ENCODE measurements at places on chromosomes 6 and 20. TPM values are rescaled to one million over a fixed set of nuclear protein-coding genes. Genes with fewer than 3 reads are reported as not detected.

Gene MOCS1
- 25.5 TPM for total RNA-seq

Gene BHLHE23
- total RNA-seq = not detected

Gene TM9SF4
- 37.9 TPM for total RNA-seq

Gene TNNC2
- total RNA-seq = not detected

Gene GPR6
- not detected for total RNA-seq
